Caki2 (cell line): ENCODE measurements at places on chromosomes 1 and 21. TPM values are rescaled to one million over a fixed set of nuclear protein-coding genes. Genes with fewer than 3 reads are reported as not detected.
A peak's percentile ranks its signal among the peaks of the same experiment; 100 is the strongest.

Gene ATP5PO
- total RNA-seq, result 355 and 415 TPM in 2 replicates

Gene RNU1-4
- total RNA-seq, result not detected in 2 replicates

Gene TNFSF18
- total RNA-seq, result 0.23 and 0.57 TPM in 2 replicates

Gene PTPRU
- total RNA-seq, result 42.0 and 43.4 TPM in 2 replicates

Gene UBE2U
- total RNA-seq, result not detected in 2 replicates

Gene NUAK2
- total RNA-seq, result 8.3 and 11.9 TPM in 2 replicates

Gene OR2T29
- not detected in 2 replicates for total RNA-seq

Gene ACTA1
- total RNA-seq, result 7.4 TPM in 1 of 2 replicates, not detected in the other

Gene CYP2J2
- 0.20 and 4.5 TPM in 2 replicates for total RNA-seq

- DNase-seq, result no peak
Observed at GRCh38 chr1:102186536-102186935, 189.8 kb upstream of the OLFM3 start.

- no peak for DNase-seq
Observed at GRCh38 chr1:14757286-14757625, 158.8 kb downstream of the KAZN start.

GRCh38 chr1:101723415-101723814 is 273.3 kb downstream of the OLFM3 start:
- DNase-seq, result no peak

DNA sequence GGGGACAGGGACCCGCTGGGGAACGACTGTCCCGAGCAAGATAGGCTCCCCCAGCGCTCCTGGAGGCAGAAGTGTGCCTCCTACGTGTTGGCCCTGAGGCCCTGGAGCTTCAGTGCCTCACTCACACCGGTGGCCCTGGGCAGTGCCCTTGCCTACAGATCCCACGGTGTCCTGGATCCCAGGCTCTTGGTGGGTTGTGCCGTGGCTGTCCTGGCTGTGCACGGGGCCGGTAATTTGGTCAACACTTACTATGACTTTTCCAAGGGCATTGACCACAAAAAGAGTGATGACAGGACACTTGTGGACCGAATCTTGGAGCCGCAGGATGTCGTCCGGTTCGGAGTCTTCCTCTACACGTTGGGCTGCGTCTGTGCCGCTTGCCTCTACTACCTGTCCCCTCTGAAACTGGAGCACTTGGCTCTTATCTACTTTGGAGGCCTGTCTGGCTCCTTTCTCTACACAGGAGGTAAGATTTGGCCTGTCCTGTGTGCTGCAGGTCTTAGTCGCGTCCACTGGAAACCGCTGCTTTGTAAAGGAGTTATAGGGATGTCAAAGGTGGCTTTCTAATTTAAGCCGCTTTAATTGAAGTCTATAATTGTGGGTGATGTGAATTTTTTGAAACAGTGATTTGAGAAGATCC is 717 bp downstream of the UBIAD1 start:
- DNase-seq, result no peak

DNA sequence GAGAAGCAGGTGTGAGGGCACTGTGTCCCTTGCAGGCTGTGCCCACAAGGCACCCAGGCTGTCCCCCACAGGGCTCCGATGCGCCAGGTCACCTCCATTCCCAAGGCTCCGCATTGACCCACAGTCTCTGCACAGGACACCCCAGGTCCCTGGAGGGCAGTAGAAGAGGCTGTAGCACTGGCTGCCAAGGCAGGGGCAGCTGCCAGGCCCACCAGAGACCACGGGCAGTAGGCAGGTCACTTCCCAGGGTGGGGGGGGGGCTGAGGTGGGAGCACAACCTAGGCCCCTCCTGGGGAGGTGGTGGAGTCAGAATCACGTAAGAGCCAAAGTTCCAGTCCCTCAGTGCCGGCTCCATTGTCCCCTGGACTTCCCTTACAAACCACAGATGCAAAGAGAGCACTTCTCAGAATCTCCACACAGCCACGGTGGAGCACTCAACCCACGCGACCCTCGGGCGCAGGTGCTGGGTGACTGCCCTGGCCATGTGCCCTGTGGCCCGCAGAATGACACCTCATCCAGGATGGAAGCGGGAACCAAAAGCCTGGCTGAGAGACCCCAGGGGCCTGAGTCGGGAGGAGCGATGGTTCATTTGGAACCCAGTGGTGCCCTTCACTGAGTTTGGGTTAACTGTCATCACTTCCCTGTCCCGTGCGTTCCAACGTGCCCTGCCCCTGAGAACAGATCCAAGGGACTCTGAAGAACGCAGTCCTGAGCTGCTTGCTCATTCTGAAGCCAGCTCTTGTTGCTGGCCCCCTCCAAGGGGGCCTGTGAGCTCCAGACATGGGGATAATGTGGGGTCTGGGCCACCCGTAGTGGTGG is 69.7 kb upstream of the PDE9A start:
- no peak for DNase-seq

DNA sequence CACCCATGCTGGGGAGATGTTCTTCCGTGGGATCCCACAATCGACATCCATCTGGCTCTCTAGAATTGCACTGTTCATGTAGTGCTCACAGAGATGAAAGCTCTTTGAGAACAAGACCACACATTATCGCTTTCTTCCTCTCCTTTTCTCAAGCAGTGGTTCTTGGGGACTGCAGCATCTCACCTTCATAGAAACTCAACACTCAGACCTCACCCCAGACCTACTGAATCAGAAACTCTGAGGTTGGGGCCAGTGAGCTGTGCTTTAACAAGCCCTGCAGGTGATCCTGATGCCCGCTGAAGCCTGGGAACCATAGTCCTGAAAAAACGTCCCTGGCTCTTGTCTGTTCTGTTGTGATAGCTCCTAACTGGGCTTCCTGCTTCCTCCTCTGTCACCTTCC is 251.3 kb upstream of the FGGY start:
- no peak for DNase-seq

- DNase-seq, result no peak
Observed at GRCh38 chr1:115076384-115076915, 12.9 kb downstream of the TSPAN2 start.

DNA sequence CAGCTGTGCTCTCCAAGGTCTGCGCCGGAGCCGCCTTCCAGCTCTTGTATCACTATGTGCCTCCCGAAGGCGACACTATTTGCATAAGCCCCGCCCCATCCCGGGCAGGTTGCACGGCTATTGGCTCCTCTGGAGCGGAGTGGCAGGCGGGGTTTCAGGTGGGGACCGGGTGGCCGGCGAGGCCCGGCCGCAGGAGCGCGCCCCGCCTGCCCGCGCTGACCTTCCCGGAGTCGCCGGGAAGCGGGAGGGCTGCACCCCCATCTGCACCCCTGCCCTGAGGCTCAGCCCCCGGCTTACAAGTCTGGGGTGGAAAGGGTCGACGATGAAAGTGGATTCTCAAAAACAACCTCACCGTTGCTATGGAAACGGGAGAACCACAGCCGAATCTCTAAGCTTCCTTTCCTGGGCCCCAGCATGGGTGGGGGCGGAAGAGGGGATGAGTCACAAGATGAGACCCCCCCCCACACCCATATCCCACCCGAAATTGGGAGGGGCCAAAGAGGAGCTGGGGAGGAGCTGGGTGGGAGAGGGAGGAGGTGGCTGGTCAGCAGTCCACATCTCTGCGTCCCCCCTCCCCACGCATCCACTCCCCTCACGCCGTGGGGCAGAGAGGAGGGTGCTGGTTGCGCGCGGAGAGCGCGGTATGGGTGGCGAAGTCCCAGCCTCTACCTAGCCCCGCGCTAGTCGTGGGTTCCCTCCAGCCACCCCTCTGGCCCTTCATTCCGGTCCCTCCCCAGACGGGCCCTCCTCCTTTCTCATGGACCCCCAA is at the start of gene HPCAL4:
Gene HPCAL4, minus strand, starts transcription at position 51 of the 769 bp plus-strand sequence. CDS start 6,830 bp downstream, outside the sequence.
- peak; percentile 83 for DNase-seq

- no peak for DNase-seq
Observed at GRCh38 chr1:59401581-59401980, 104.7 kb downstream of the FGGY start.

DNA sequence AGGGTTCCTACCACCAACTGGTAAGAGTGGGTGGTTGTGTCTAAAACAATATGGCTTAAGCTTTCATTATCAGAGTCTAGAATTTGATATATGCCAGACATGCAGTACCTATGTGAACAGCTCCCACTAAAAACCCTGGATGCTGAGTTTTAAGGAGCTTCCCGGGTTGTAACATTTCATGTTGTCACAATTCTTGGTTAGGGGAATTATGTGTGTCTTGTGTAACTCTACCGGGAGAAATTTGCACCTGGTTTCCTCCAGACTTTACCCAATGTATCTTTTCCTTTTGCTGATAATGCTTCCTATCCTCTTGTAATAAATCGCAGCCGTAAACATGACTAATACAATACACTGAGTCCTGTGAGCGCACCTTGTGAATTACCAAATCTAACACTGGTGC is 48.3 kb downstream of the ARID4B start:
- DNase-seq, result no peak

DNA sequence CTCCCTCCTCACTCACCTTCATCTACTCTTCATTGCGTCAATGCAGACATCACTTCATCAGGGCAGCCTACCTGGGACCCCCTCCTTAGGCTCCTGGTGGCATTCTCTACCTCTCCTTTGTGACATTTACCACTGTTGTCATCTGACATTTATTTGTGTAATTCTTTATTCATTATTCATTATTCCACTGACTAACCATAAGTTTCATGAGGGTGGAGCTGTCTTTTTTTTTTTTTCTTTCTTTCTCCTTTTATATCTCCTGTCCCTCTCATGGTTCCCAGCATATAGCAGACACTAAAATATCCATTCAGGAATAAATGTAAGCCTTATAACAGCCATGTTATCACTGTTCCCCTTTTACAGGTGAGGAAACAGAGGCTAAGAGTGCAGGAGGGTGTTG is 126.8 kb downstream of the KAZN start:
- no peak for DNase-seq

- DNase-seq, result no peak
Observed at GRCh38 chr1:15110128-15110866, 43.2 kb upstream of the TMEM51 start.

GRCh38 chr1:156480016-156480370 is 20.6 kb downstream of the MEF2D start:
- DNase-seq, result no peak

GRCh38 chr21:46285206-46285661 is at the start of gene MCM3AP:
MCM3AP (minus strand) TSS chr21:46285611; CDS start chr21:46285286, 325 bp downstream.
- DNase-seq, result no peak

- DNase-seq, result no peak
Observed at GRCh38 chr1:245598524-245599305, 443.9 kb downstream of the KIF26B start.

GRCh38 chr1:196590012-196590708 is 18.1 kb downstream of the KCNT2 start:
- DNase-seq, result no peak

DNA sequence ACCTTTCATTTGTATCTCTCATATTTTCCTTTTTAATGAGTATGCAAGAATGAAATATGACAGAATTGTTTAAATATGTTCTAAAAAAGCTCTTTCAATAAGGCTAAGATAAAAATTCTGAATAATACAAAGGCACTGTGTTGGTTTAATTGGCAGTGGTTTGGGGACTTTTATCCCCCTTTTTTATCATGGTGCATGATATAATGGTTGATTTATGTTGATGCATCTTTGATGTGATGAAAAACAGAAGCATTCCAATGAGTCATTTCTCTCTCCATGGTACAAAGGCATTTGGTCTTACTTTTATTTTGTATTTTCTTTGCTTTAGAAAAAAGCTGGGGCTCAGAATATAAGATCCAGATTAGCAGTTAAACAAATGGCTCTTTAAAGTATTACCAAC is 127.2 kb upstream of the GREM2 start:
- no peak for DNase-seq

DNA sequence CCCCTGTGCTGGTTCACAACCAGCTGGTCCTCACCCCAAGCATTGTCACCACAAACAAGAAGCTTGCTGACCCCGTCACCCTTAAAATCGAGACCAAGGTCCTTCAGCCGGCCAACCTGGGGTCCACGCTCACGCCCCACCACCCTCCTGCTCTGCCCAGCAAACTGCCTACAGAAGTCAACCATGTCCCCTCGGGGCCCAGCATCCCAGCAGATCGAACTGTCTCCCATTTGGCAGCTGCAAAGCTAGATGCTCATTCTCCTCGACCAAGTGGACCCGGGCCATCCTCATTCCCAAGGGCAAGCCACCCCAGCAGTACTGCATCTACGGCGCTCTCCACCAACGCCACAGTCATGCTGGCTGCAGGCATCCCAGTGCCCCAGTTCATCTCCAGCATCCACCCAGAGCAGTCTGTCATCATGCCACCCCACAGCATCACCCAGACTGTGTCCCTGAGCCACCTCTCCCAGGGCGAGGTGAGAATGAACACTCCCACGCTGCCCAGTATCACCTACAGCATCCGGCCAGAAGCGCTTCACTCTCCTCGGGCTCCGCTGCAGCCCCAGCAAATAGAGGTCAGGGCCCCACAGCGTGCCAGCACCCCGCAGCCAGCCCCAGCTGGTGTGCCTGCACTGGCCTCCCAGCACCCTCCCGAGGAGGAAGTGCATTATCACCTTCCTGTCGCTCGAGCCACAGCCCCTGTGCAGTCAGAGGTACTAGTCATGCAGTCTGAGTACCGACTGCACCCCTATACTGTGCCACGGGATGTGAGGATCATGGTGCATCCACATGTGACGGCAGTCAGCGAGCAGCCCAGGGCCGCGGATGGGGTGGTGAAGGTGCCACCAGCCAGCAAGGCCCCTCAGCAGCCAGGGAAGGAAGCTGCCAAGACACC is 40.6 kb downstream of the ZBTB17 start:
- DNase-seq, result no peak

DNA sequence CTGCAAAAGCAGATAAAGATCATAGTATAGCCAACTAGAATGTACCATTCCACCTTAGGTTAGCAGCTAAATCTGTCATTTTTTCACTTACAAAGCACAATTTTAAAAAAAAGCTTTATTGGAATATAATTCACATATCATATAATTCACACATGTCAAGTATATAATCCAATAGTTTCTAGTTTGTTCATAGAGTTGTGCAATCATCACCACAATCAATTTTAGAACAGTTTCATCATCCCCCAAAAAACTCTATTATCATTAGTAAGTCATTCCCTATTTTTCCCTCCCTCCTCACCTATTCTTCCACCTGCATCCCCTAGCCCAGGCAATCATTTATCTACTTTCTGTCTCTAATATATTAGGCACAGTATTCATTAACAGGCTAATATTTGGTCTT is 32.0 kb upstream of the INSL5 start:
- no peak for DNase-seq

GRCh38 chr1:112689196-112689841 is 14.9 kb downstream of the MOV10 start:
- no peak for DNase-seq

GRCh38 chr1:205656236-205656635 is 24.1 kb downstream of the SLC45A3 start:
- no peak for DNase-seq

- DNase-seq, result no peak
Observed at GRCh38 chr1:177172272-177172671, 1.5 kb downstream of the BRINP2 start.
